Esophagus muscularis mucosa (tissue), 4 donors: ENCODE measurements at places on chromosomes 11 and 22. TPM values are rescaled to one million over a fixed set of nuclear protein-coding genes. Genes with fewer than 3 reads are reported as not detected.

GRCh38 chr11:75836417-75836816, 21.4 kb downstream of the UVRAG start:
- H3K4me1 ChIP-seq: peaks cover 21% of the 10 kb centered on the region
- no peaks in the 10 kb centered on the region for H3K27me3 ChIP-seq
- no peak for DNase-seq
- H3K36me3 ChIP-seq: peaks cover 11% of the 10 kb centered on the region
- H3K4me3 ChIP-seq: no peak overlapping the region

DNA sequence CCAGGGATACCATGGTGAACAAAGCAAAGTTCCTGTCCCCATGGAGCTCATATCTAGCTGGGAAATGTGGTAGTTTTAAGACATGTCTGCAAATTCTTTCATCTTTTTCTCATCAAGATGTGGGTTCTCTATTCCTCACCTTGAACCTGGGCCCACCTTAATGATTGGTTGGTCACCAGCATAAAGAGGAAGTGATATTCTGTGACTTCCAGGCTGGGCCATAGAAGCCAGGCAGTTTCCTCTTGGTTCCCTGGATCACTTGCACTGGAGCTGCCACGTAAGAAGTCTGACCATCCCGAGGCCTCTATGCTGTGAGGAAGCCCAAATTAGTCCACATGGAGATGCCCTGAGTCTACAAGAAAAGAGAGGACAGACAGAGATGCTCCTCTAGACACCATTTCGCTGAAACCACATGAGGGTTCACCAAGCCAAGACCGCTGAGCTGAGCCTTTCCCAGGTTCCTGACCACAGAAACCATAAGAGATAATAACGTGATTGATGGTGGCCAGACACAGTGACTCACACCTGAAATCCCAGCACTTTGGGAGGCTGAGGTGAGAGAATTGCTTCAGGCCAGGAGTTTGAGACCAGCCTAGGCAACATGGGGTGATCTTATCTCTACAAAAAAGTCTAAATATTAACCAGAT, 119.5 kb upstream of the ISX start:
- no peak for DNase-seq
- H3K36me3 ChIP-seq: no peaks in the 10 kb centered on the region
- no peaks in the 10 kb centered on the region for H3K4me1 ChIP-seq
- H3K27me3 ChIP-seq: no peaks in the 10 kb centered on the region
- no peak overlapping the region for H3K4me3 ChIP-seq

The MRPL21 gene
- 50.9 TPM for total RNA-seq

DNA sequence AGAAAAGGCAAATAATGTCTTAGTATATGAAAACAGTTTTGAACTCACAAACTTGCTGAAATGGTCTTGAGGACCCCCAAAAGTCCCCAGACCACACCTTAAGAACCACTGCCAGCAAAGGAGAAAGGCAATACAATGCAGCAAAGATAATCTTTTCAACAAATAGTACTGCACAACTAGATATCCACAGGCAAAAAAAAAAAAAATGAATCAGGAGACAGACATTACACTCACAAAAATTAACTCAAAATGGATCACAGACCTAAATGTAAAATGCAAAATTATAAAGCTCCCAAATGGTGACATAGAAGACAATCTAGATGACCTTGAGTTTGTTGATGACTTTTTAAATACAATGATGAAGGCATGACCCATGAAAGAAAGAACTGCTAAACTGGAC, 8.3 kb downstream of the PICALM start:
- H3K27me3 ChIP-seq: no peaks in the 10 kb centered on the region
- peaks cover 85% of the 10 kb centered on the region for H3K4me1 ChIP-seq
- DNase-seq: no peak
- H3K36me3 ChIP-seq: no peaks in the 10 kb centered on the region
- no peak overlapping the region for H3K27ac ChIP-seq

- no peaks in the 10 kb centered on the region for H3K27me3 ChIP-seq
- H3K27ac ChIP-seq: no peak overlapping the region
- no peaks in the 10 kb centered on the region for H3K4me1 ChIP-seq
Measured at GRCh38 chr22:27626675-27627443, 174.7 kb downstream of the MN1 start.

DNA sequence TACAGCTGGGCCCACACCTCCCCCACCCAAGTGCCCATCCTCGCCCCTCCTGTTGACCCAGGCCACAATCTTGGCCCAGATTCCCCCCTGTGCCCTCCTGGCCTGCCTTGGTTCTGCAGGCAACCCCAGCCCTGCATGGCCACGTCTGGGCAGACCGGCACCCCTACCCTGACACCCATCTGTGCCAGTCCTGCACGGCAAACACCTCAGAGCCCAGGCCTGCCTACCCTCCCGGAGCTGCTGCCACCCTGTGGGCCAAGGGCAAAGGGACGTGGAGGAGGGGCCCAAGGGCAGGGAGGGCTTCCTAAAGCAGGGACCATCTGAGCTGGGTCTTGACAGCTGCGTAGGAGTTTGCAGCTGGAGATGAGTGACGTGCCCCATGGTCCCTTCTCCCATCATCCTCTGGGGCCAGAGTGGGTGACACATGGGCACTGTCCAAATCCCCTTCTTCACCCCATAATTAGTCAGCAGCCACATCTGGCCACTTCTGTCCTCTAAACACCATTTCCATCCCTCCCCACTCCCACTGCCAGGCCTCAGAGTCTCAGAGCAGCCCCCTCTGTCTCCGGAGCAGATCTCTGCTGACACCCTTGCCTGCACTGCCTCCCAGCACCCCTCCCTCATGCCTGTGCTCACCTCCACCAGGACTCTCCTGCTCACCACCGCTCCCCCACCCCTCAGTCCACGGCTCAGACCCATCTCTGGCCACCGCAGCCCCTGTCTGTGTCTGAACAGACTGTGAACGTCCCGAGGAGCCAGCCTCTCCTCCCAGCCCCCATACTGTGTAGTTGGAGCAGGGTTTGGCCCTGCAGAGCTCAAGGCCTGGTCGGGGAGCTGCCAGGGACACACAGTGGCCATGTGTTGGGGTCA, 35.6 kb upstream of the PPARA start:
- no peaks in the 10 kb centered on the region for H3K27me3 ChIP-seq
- H3K4me1 ChIP-seq: peaks cover 80% of the 10 kb centered on the region
- no peak overlapping the region for H3K4me3 ChIP-seq
- peak overlapping the region; percentile 79 for H3K27ac ChIP-seq
- peaks cover 42% of the 10 kb centered on the region for H3K36me3 ChIP-seq
- no peak for DNase-seq

GRCh38 chr22:17159504-17159951, 451 bp upstream of the HDHD5 start:
- H3K27ac ChIP-seq: peak overlapping the region; percentile 96
- DNase-seq: no peak
- peaks cover 30% of the 10 kb centered on the region for H3K4me1 ChIP-seq
- peak overlapping the region; percentile 71 for H3K4me3 ChIP-seq

The SYT13 gene
- 0.83 TPM for total RNA-seq

The NAALAD2 gene
- 0.99 TPM for total RNA-seq

- H3K4me1 ChIP-seq: peaks cover 14% of the 10 kb centered on the region
- no peak for DNase-seq
- H3K4me3 ChIP-seq: peak within 1 kb of the TSS; percentile 54
- peak within 1 kb of the TSS; percentile 48 for H3K27ac ChIP-seq
- no peaks in the 10 kb centered on the region for H3K27me3 ChIP-seq
- H3K36me3 ChIP-seq: no peaks in the 10 kb centered on the region
Measured at GRCh38 chr11:88174709-88175568, at the start of gene RAB38. Gene RAB38, minus strand, starts transcription at chr11:88175443. Its CDS starts 59 bp downstream, at chr11:88175384.
